ENCODE measurements at places on chromosomes 1 and 21.

- no peak for DNase-seq
Observed at GRCh38 chr21:17264182-17264581, 248.7 kb upstream of the CXADR start.

DNA sequence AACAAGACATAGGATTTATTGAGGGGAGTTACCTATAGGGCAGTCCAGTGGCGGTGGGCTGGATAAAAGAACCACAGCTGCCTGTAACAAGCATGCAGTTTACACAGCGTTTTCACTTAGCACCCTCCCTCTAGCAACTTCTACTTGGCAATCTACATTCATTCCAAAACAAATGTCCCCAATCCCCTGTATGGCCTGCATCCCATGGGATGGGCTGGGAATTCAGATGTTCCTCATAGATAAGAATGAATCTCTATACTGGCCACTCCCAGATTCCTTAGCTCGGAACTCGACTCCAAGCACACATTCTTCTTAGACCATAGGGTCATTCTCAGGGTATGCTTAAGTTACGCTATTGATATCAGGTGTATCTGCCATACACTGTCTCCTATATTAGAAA, 33.3 kb downstream of the PCP4 start:
- DNase-seq = no peak

GRCh38 chr1:76269155-76269554, 194.6 kb downstream of the ST6GALNAC3 start:
- no peak for DNase-seq

GRCh38 chr1:158112994-158113758, 67.5 kb upstream of the CD1D start:
- no peak for DNase-seq

DNA sequence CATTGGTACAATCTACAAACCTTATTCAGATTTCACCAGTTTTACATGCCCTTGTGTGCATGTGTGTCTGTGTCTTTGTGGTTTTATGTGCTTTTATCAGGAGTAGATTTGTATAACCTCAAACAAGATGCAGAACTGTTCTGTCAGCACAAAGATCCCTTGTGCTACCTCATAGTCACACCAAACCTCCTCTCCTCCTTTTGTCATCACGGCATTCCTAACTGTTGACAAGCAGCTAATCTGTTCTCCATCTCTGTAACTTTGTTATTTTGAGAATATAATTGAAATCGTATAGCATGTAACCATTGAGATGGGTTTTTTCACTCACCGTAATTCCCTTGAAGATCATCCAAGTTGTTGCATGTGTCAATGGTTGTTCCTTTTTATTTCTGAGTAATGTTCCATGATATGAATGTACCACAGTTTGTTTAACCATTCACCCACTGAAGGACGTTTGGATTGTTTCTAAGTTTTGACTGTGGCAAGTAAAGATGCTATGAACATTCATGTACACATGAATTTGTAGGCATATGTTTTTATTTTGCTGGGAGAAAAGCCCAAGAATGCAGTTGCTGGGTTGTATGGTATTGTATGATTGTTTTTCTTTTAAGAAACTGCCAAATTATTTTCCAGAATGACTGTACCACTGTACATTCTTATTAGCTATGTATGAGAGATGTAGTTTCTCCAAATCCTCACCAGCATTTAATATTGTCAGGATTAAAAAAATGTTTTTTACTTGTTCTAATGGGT, 78.1 kb upstream of the B3GALT2 start:
- no peak for DNase-seq

DNA sequence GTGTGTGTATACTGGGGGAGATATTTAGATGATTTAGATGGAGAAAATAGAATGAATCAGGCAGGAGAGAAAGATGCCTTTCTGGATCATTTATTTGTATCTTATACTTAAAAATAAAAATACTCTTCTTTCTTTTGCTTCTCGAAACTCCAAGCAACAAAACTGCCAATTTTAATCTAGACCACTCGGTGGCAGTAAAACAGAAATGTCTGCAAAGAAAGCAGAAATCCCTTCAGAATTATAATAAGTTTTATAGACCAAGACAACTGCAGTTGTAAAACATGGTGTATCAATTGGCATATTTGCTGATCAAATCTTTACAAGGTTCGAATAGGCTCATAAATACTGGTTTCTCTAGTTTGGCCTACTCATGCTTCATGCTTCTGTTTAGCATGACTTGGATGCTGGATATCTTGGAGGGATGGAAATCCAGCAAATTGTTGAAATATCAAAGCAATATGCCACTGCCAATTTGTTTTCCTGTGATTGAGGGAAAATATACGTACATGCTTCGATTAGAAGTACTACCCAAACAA, 15.1 kb upstream of the C1orf87 start:
- no peak for DNase-seq

DNA sequence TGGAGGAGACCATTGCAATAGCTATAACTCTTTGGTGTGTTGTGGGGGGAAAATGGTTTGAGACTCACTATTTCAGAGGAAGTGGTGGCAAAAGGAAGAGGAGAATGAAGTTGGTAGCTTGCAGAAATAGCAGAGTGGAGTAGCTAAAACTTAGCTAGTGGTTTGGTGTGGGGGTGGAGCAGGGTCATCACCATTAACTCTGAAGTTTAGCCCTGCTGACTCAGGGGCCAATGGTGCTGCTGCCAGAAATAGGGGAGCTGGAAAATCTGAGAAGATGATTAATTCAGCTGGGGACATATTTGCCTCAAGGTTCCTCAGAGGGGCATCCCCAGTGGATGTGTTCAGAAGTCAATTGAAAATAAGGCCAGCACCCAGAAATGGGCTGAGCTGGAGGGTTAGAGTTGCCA, 65.4 kb downstream of the RUNX1 start:
- peak; percentile 34 for DNase-seq

DNA sequence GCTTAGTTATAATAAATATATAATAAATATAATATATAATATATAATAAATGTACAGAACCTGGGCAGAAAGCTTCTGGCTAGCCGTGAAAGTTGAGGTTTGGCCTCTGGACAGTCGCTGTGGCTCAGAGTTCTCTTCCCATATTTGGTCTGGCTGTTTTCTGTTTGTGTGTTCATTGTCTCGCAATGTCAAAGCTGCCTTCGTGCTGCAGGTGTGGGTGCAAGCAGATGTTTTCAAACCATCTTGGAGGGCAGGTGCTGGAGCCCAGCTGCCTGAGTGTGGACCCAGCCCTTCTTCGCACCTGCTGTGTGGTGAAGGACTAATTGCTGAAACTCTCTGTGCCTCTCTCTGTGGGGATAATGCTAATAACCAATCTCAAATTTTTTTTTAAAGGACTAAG, 3.6 kb upstream of the CSTB start:
- DNase-seq = no peak

DNA sequence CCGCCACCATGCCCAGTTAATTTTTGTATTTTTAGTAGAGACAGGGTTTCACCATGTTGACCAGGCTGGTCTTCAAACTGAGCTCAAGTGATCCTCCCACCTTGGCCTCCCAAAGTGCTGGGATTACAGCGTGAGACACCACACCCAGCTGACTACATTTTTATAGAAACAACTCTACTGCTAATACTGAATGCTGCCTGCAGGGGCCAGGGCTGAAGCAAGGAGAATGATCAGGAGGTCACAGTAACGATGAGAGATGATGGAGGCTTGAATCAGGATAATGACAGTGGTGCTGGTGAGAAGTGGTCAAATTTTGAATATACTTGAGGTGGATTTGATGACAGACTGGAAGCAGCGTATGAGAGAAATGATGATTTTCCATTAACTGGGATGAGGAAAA, 33.3 kb downstream of the ODF2L start:
- no peak for DNase-seq

GRCh38 chr1:58135821-58136321, 410.7 kb downstream of the OMA1 start:
- DNase-seq = no peak

- DNase-seq = no peak
Observed at GRCh38 chr1:53135735-53136114, 6.7 kb downstream of the SLC1A7 start.

Data from activated T-helper 1 cell treated with anti-CD3 and anti-CD28 coated beads, Interleukin-12 subunit alpha, Interleukin-12 subunit beta, Interleukin-2, Interleukin-4 antibody, amounts not matched to agents 30 ng/mL and 10 ng/mL and 1 ng/mL, durations not matched to agents 14 hours and 24 hours and 36 hours (primary cell).